ENCODE measurements at places on chromosomes 12 and 14.

GRCh38 chr12:22543246-22544037, 900 bp downstream of the C2CD5 start:
- peak; percentile 40 for DNase-seq

GRCh38 chr12:121873216-121873569, 14.5 kb upstream of the HPD start:
- DNase-seq: no peak

- no peak for DNase-seq
Observed at GRCh38 chr12:102388469-102388868, 91.9 kb downstream of the IGF1 start.

GRCh38 chr12:85574291-85574690, 261.9 kb downstream of the RASSF9 start:
- no peak for DNase-seq

- no peak for DNase-seq
Observed at GRCh38 chr12:71661977-71662530, 1.6 kb downstream of the ZFC3H1 start.

All from thymus (tissue), 14 donors.